Myocyte (in vitro differentiated cells): ENCODE measurements at places on chromosomes 7 and 10. TPM values are rescaled to one million over a fixed set of nuclear protein-coding genes. Genes with fewer than 3 reads are reported as not detected.

Gene OR2A42
- total RNA-seq = not detected in 2 replicates

Gene WEE2
- not detected in 2 replicates for total RNA-seq

Gene SAP25
- total RNA-seq = 0.21 TPM in 1 of 2 replicates, not detected in the other

Gene SUPV3L1
- 26.6 and 32.9 TPM in 2 replicates for total RNA-seq

Gene CUBN
- 0.40 and 0.78 TPM in 2 replicates for total RNA-seq

Gene IL2RA
- total RNA-seq = not detected in 2 replicates

Gene EVX1
- total RNA-seq = not detected in 2 replicates

Gene INMT
- total RNA-seq = 3.7 and 5.4 TPM in 2 replicates

Gene PRDX3
- 204 and 246 TPM in 2 replicates for total RNA-seq

Gene LLCFC1
- not detected in 2 replicates for total RNA-seq

DNA sequence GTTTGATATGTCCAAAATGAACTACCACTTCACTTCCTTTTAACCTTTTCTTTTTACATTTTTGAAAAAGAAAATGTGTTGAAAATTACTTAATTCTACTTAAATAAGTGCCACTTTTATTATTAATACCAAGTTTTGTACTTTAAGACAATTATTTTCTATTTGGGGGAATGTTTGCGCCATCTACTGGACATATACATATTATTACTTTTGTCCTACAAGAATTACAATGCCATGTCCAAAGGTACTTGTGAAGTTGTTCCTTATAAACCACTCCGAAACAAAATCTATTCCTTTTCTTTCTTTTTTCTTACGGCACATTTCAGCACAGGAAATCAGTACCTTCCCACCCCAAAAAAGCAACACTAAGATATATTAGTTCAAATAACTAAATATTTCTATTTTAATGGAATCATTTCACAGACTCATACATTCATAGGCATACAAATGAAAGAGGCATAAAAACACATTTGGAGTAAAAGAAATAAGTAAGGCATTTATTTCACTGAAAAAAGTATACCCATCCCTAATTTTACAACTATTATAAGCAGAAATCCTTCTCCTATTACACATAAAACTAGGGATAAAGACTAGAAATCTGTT is 169.9 kb downstream of the RNF133 start:
- DNase-seq = peak; percentile 52

GRCh38 chr10:80259405-80259871 is 30.0 kb downstream of the MAT1A start:
- DNase-seq = no peak

- no peak for DNase-seq
These were observed 541 bp downstream of the ELMO1 start for GRCh38 chr7:37448011-37448635.

DNA sequence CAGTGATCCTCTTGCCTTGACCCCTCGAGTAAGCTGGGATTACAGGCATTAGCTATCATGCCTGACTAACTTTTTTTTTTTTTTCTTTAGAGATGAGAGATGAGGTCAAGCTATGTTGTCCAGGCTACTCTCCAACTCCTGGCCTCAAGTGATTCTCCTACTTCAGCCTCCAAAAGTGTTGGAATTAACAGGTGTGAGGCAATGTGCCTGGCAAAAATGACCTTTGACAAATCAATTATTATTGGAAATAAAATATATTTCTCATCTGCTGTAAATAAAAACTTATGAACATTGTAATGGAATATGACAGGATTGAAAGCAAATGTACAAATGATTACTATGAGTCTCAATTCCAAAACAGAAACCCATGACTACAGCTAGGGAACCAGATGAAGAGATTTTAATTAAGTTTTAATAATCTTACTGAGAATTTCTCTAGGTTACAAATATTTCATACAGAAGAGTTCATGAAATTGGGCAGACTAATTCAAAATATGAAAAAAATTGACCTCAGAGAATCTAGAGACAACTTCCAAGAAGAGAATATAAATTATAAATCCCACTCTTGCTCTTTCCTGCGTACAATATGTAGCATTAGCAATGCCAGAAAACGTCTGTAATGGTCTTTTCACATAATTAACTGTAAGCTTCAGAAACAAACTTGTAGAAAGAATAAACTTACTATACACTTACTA is 414.7 kb downstream of the DGKB start:
- no peak for DNase-seq

GRCh38 chr10:22986771-22987542 is 59.1 kb downstream of the ARMC3 start:
- DNase-seq = peak; percentile 54

DNA sequence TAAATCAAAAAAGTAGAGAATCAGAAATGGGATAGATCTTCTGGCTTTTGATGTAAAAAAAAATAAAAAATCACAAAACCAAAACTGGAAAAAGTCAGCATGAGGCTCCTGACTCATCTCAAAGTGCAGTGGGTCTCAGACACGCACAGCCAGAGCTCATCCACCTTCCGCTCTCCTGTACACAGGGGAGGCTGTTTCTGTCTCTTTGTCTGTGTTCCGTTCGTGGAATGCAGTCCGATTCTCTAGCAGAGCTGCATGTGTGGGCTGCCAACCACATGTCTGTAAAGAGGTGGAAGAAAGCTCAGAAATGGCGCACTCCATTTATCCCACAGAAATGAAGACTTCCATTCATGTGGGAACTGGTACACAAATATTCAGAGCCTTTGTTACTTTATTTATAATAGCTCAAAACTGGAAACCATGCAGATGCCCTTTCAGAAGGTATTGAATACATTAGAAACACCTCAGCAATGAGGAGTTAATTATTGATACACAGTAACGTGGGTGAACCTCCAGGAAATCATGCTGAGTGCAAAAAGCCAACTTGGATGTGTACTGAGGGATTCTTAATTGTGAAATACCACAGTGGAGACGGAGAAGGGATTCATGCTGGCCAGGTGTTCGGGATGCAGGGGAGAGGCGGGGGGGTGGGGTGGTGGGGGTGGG is 123.3 kb downstream of the TRRAP start:
- no peak for DNase-seq

- DNase-seq = no peak
These were observed 1.5 kb downstream of the KCP start for GRCh38 chr7:128908750-128909624.

DNA sequence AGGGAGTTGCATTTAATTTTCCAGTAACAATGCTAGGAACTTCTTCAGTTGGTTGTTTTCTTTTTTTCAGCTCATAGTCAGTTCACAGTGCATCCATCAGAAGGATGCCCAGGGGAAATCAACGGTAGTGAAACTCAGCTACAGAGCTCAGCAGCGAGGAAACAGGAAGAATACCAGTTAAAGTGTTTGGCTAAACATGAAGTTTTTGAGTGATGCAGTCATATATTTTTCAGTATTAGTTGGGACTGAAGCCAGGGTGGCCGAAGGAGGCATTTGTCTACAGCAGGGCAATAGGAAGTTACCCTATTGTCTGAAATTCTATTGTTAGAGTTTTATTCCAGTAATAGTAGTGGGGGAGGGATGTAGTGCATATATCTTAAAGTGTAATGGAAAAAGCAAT is 45.3 kb upstream of the MALRD1 start:
- no peak for DNase-seq

- no peak for DNase-seq
These were observed 4.8 kb downstream of the NHLRC2 start for GRCh38 chr10:113859261-113859660.

GRCh38 chr7:5633161-5634106 is 148.0 kb downstream of the RNF216 start:
- no peak for DNase-seq

GRCh38 chr10:97948822-97949221 is 81.6 kb downstream of the CRTAC1 start:
- no peak for DNase-seq

DNA sequence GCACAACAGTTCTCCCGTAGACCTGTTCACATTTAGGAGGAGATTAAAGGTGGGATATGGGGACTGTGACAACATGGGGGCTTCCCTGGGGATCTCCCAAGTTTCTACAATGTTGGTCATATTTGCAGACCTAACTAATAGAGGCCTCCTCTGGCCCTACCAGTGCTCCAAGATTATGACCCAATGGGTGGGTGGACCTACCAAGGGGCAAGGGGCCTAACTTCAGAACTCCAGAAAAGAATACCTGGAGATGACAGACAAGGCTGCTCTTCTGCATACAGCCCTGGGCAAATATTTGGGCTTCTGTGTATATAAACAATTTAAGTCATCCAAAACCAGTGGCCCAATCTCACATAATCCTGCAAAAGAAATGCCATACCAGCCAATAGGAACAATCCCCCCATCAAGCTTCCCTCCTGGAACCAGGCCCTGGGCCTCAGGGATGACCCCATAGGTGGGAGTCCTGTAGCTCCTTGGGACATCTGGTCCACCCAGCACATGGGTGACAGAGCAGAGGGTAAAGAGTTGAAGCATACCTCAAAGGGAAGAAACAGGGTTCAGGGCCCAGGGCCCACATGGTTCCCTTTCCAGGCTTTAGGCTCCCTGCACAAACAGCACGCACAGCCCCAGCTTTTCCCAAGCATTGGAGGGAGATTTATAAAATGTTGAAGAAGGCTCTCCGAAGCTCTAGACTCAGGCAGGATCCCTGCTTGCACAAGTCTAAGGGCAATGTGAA is 86.1 kb upstream of the CHST15 start:
- no peak for DNase-seq

GRCh38 chr10:21978191-21978862 is 25.2 kb downstream of the DNAJC1 start:
- no peak for DNase-seq

GRCh38 chr10:56318816-56319215 is 42.2 kb downstream of the ZWINT start:
- no peak for DNase-seq

DNA sequence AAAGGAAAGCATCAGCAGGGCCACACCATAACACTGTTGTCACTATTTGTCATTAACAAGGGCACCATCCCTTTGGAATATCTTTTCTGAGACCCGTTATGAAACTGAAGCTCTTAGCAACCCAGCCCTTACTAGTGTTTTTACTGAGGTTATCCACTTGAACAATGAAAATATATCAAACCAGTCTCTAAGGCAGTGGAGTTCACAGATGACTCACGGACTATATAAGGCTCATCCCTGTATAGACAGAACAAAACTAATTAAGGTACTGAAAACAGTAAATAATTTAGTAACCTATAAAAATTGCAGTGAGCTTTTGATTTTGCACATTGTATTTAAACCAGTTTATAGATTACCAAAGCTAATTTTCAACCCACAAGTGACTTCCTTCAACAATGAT is 196.0 kb downstream of the ELAPOR2 start:
- no peak for DNase-seq

- no peak for DNase-seq
These were observed 282.8 kb upstream of the ZMIZ1 start for GRCh38 chr10:78785991-78786390.

GRCh38 chr10:37831495-37832333 is 25.7 kb downstream of the ZNF248 start:
- DNase-seq = no peak

DNA sequence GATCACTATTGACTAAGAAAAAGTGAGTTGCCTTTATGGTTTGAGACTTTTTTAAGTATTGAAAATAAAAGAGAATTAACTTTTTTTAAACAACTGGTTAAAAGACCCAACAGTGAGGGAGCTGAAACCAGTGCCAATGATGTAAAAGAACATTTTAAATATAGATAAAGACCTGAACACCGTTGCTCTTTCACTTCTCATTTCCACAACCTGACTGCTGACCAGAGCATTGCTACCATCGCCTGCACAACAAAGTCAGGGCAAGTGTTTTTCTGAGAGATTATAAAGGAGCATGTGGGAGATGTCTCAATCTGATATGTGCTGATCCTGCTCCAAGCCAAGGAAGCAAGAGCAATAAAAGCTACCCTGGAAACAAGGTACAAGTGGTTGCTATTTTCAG is 34.7 kb downstream of the IMMP2L start:
- no peak for DNase-seq

DNA sequence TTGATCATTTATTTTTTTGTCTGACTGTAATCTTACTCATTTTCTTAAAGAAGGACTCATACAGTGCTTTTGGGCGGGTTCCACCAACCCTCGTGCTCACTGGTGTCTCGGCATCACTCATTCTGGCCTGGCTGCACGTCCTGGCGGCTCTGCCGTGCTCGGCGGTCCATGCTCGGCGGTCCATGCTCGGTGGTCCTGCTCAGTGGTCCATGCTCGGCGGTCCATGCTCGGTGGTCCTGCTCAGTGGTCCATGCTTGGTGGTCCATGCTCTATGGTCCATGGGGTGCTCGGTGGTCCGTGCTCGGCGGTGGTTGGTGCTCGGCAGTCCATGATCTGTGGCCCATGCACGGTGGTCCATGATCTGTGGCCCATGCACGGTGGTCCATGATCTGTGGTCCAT is 72.5 kb downstream of the WDR37 start:
- no peak for DNase-seq

- DNase-seq = no peak
These were observed 11.9 kb upstream of the ZCCHC24 start for GRCh38 chr10:79457256-79457785.
